ENCODE measurements at places on chromosomes 3 and 15. TPM values are rescaled to one million over a fixed set of nuclear protein-coding genes. Genes with fewer than 3 reads are reported as not detected.

- H3K27me3 ChIP-seq: no peaks in the 10 kb centered on the region
- peaks cover 31% of the 10 kb centered on the region for H3K4me1 ChIP-seq
- no peaks in the 10 kb centered on the region for H3K36me3 ChIP-seq
Measured at GRCh38 chr3:27712136-27713077, 9.7 kb downstream of the EOMES start.

- no peak for DNase-seq
- H3K4me1 ChIP-seq: no peaks in the 10 kb centered on the region
- no peak overlapping the region for H3K27ac ChIP-seq
Measured at GRCh38 chr15:94535298-94536048, 304.1 kb downstream of the MCTP2 start.

DNA sequence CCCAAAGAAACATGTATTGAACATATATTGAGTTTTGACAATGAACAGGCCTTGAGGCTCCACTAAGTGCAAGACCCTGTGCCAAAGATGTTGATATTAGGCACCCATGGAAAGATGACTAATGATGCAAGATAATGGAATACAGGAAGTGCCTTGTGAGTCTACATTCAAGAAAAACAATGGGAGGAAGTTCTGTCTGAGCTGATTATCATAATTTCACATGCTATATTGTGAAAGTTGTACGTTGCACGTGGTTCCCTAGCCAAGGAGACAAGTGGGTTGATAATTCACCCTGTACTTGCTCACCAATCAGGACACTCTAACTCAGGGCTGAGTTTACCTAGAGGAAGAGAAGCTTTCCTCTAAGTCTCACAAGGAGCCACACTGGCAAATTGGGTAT lies 186.9 kb upstream of the STAC start:
- no peaks in the 10 kb centered on the region for H3K36me3 ChIP-seq
- H3K27ac ChIP-seq: no peak overlapping the region
- DNase-seq: no peak
- no peaks in the 10 kb centered on the region for H3K4me1 ChIP-seq
- no peaks in the 10 kb centered on the region for H3K27me3 ChIP-seq

- H3K36me3 ChIP-seq: no peaks in the 10 kb centered on the region
- H3K4me1 ChIP-seq: peaks cover 34% of the 10 kb centered on the region
- H3K27me3 ChIP-seq: no peaks in the 10 kb centered on the region
- peak overlapping the region; percentile 70 for H3K27ac ChIP-seq
- DNase-seq: peak; percentile 36
Measured at GRCh38 chr3:101725194-101725889, 928 bp downstream of the CEP97 start.

DNA sequence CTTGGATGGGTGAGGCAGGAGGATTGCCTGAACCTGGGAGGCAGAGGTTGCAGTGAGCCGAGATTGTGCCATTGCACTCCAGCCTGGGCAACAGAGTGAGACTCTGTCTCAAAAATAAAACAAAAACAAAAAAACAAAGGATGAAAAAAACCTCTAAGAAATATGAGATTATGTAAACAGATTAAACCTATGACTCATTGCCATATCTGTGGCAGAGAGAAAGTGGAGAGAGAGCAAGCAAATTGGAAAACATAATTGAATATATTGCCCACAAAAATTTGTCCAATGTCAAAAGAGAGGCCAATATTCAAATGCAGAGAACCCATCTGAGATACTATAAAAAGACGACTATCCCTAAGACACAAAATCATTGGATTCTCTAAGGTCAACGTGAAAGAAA lies 1106.0 kb downstream of the OTOL1 start:
- no peaks in the 10 kb centered on the region for H3K36me3 ChIP-seq
- H3K4me1 ChIP-seq: no peaks in the 10 kb centered on the region
- H3K27ac ChIP-seq: no peak overlapping the region
- DNase-seq: no peak
- H3K4me3 ChIP-seq: no peak overlapping the region
- no peaks in the 10 kb centered on the region for H3K27me3 ChIP-seq

- H3K4me3 ChIP-seq: no peak overlapping the region
- H3K4me1 ChIP-seq: no peaks in the 10 kb centered on the region
- H3K27ac ChIP-seq: no peak overlapping the region
Measured at GRCh38 chr3:30112902-30113484, 493.4 kb upstream of the TGFBR2 start.

Gene ITGB5
- total RNA-seq: 1.4 TPM

GRCh38 chr3:127325629-127325961 lies 37.7 kb upstream of the PRR20G start:
- no peaks in the 10 kb centered on the region for H3K36me3 ChIP-seq
- no peaks in the 10 kb centered on the region for H3K27me3 ChIP-seq
- no peaks in the 10 kb centered on the region for H3K4me1 ChIP-seq
- no peak for DNase-seq
- H3K4me3 ChIP-seq: no peak overlapping the region
- no peak overlapping the region for H3K27ac ChIP-seq
